Urinary bladder (tissue), 4 donors: ENCODE measurements at places on chromosomes 5 and 9. TPM values are rescaled to one million over a fixed set of nuclear protein-coding genes. Genes with fewer than 3 reads are reported as not detected.

Gene PDGFRB
- total RNA-seq, result 112 TPM

- DNase-seq, result peak; percentile 45
Observed at GRCh38 chr5:150540615-150541396, 32.9 kb downstream of the NDST1 start.

DNA sequence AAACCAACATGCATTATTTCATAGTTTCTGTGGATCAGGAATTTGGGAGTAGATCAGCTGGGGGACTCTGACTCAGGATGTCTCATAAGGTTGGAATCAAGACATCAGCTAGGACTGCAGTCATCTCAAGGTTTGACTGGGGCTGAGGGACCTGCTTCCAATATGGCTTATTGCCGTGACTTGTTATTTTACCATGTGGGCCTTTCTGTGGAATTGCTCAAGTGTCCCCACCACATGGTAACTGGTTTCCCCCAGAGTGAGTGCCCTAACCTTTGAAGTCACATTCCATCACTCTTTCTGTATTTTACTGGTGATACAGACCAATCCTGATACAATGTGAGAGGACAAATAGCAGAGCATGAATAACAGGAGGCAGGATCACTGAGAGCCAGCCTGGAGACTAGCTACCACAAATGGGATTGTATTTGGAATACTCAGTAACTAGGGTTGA is 70.2 kb upstream of the ELL2 start:
- no peak for DNase-seq

DNA sequence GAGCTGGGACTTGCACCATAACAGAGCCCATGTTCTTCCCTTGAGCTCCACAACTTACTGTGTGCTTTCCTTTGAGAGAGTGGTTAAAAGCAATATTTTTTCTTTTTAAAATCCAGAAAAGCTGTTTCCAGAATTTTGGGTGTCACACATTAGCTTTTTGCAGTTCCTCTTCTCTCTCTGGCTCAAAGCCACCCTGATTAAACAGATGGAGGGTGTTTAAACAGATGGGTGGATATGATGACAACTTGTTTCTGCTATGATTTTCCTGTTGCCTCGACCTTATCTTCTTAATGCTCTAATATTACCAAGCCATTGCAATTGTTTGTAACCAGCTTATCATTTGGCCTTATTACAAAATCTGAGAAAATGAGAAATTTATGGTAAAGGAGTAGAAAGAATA is 22.9 kb upstream of the CFAP95 start:
- DNase-seq, result no peak

- no peak for DNase-seq
Observed at GRCh38 chr9:91678807-91679580, 255.4 kb upstream of the NFIL3 start.

GRCh38 chr9:137373611-137373980 is 49.4 kb downstream of the EXD3 start:
- no peak for DNase-seq

GRCh38 chr5:60544142-60544541 is 155.8 kb downstream of the DEPDC1B start:
- no peak for DNase-seq

Gene NUTM2F
- total RNA-seq, result not detected

Gene SVEP1
- 80.5 TPM for total RNA-seq

GRCh38 chr5:38078161-38078560 is 180.2 kb upstream of the EGFLAM start:
- no peak for DNase-seq

Gene SCGB3A2
- total RNA-seq, result not detected

DNA sequence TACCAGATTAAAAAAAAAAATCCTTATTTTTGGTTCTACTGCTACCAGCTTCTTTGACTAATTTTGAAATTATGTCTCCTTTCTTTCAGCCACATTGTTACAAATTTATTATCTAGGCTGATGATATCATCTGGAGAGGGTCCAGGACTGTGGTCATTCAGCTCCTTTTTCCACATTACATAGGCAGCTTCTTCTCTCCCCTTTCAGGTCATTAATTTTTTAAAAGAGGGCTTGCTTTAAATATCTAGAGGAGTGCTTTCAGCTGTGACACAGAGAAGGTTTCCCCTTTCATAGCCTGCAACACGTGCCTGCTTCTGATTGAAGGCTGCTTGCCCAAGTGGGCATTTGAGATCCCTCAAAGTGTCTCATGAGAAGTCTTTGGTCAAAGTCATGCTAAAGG is 155.7 kb upstream of the PAPPA start:
- no peak for DNase-seq

Gene ITGA1
- total RNA-seq, result 303 TPM

Gene ZSWIM6
- 21.4 TPM for total RNA-seq
